Activated T-cell treated with anti-CD3 and anti-CD28 coated beads for 48 hours (primary cell): ENCODE measurements at places on chromosomes 12 and 14.

GRCh38 chr12:15982921-15983320 is 71.8 kb downstream of the DERA start:
- DNase-seq = no peak

DNA sequence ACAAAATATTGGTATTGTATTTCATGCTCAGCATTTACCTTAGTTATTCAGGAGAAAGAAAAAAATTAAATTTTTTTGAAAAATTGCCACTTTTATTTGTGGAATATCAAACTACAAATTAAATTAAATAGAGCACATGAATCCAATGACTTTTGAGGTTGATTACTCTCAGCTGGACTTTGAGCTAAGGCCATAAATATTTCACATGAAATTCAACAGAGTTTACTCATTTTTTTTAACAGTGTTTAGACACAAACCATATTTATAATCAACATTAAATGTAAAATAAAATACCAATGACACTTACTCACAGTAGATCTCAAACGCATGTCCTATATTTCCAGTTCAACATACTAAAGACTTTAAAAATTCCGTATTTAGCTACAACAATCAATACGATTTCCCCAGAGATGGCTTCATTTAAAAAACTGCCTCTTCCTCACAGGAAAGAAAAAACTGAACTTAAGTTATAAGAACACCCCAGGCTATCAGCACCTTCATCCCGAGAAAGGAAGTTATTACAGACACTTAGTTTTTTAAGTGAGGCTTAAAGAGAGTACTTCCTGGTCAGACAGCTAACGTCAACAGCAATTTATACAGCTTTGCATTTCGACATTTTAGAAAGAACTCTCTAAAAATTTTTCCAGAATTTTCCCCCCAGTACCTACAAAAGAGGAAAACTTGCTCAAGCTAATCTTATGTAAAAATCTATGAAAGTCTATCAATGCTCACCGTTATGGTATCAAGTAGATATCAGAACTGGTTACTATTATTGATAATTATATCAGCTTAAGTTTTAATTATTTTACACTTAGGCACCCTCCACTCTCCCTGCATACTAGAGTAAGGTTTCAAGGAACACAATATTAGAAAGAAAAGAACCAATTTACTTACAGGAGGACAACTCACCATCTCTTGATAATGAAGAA is 13.8 kb downstream of the TAOK3 start:
- DNase-seq = no peak

GRCh38 chr12:76548222-76548837 is 11.2 kb downstream of the OSBPL8 start:
- no peak for DNase-seq

- DNase-seq = no peak
Measured at GRCh38 chr14:64704743-64705380, 638 bp downstream of the PLEKHG3 start.

GRCh38 chr14:95577067-95577800 is 42.4 kb downstream of the GLRX5 start:
- DNase-seq = no peak

DNA sequence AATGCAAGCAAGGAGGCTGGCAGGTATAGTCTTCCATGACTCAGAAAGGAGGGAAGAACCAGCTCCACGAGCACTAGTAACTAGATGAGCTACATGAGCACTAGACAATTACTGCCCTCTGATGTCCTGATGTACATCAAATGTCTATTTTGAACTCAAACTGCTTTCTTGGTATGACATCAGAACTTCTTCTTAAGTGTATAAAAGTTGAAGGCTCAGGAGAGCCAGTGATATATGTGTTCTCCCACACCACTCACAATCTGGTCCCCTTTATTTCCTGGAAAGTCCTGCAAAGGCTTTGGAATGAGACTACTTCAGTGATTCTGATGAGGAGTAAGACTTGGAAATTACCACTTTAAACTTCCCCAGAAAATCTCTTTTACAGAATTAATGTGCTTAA is 18.5 kb upstream of the DHRS7 start:
- DNase-seq = no peak

DNA sequence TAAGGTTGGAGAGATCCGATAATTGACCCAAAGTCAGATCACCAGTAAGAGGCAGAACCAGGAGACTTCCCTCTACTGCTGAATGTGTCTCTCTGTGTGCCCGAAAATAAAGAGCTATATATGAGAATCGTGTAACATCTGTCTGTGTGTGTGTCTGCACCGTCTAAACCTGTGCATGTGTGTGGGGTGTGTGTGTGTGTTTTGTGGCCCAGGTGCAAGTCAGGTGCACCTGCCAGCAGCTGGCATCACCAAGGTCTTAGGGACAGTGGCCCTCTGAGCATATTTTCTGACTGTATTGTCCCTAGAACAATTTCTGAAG is 24.7 kb upstream of the KRT78 start:
- no peak for DNase-seq

DNA sequence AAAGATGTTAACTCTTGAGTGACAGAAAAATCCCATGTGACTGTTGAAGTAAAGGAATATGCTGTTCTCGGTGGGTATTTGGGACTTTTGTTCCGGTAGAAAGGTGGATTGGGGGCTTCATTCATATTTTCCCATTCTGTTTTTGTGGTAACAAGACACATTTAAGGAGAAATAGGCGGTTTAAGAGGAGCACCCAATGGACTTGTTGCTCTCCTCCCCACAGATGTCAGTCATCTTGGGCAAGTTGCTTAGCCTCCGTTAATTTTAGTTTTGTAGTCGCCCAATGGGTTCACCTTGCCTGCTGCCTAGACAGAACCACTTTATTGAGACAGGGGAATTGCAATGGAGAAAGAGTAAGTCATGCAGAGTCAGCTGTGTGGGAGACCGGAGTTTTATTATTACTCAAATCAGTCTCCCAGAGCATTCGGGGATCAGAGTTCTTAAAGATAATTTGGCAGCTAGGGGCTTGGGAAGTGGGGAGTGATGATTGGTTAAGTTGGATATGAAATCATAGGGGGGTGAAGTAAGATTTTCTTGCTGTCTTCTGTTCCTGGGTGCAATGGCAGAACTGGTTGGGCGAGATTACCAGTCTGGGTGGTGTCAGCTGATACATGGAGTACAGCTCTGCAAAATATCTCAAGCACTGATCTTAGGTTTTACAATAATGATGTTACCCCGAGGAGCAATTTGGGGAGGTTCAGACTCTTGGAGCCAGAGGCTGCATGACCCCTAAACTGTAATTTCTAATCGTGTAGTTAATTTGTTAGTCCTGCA is 50.3 kb downstream of the SLC38A1 start:
- no peak for DNase-seq

- DNase-seq = no peak
Measured at GRCh38 chr12:42090899-42091298, 53.8 kb downstream of the GXYLT1 start.

- DNase-seq = no peak
Measured at GRCh38 chr12:127657036-127657435, 609.9 kb upstream of the TMEM132C start.

DNA sequence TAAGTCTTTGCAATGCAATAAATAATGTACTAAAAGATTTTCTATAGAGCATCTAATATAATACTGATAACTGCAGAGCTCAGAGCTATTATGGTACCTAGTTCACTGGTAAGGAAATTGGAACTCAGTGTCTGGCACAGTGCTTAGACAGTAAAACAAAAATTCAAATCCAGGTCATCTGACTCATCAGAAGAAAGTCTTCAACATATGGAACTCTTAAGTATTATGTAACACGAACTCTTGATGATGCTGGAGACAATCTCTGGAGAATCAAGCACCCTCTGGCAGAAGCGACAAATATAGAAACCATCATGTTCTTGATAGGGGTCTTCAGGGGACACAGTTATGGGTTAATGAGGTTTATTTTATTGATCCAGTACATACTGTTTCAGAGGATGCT is 37.3 kb upstream of the TRHDE start:
- DNase-seq = no peak
